Cortex of kidney (tissue), 1 donor: ENCODE measurements at places on chromosomes 6 and 20.

GRCh38 chr6:167119670-167120582 is 3.0 kb upstream of the CCR6 start:
- no peak for DNase-seq

- no peak for DNase-seq
Observed at GRCh38 chr20:19802492-19803158, 44.6 kb downstream of the RIN2 start.

DNA sequence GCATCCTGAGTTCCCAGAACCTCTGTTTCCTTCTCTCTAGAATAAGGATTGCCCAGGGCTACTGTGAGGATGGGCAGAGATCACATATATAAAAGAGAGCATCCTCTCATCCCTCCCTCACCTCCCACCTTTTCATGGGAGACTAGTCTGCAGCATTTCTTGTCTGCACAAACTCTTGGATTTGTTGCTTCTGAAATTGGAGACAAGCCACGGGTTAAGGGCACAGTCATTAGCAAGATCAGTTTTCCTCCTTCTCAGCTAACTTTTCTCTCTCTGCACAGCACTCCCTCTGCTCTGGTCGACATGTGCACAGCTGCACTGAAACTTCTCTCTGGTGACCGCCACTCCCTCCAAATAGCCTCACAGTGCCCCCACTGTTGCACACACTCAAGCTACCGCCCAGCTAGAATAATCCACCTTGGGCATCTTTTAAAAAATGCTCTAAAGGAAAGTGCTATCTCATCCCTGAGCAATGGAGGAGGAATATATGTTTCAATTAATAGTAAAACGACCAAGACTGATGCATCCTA is 50.9 kb upstream of the DUSP22 start:
- no peak for DNase-seq

GRCh38 chr20:39318911-39319310 is 356.8 kb downstream of the DHX35 start:
- no peak for DNase-seq

GRCh38 chr6:37072526-37072925 is 67.1 kb downstream of the FGD2 start:
- no peak for DNase-seq

- DNase-seq, result no peak
Observed at GRCh38 chr20:49448917-49449316, 33.6 kb downstream of the KCNB1 start.

DNA sequence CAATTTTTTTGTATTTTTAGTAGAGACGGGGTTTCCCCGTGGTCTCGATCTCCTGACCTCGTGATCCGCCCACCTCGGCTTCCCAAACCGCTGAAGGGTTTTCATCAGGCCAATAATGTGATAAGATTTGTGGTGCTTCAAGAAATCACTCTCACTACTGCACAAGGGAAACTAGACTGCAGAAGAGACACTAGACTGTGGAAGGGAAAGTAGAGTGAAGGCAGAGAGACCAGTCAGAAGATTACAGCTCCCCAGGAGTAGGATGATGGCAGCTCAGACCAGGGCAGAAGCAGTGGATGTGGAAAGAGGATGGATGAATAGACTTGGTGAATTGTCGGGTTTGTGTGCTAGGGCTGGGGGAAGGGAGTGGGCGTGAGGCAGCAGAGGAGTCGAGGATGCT is 48.0 kb upstream of the GTSF1L start:
- DNase-seq, result no peak

DNA sequence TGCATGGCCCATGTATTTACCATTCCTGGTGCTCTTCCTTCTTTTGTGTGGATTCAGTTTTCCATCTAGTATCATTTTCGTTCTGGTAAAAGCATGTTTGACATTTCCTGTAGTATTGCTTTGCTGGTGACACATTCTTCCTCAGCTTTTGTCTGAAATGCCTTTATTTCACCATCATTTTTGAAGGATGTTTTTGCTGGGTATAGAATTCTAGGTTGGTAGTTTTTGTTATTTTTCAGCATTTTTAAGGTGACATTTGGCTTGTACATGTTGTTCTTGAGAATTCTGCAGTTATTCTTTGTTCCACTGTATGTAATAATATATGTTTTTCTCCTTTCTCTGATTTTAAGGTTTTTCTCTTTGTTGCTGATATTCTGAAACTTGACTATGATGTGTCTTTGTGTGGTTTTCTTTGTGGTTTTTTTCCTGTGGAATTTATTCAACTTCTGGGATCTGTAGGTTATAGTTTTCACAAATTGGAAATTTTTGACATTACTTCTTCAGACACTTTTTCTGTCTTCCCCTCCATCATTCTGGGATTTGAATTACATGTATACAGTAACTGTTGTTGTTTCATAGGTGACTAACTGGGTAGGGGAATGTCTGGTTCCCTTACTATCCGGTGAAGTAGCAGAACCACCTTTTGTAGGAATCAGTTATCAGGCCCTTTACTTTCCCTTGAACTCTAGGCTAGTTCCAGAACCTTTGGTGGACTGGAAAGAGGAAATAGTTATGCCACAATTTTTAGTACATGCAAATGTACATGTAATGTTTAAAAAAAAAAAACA is 30.2 kb downstream of the SNX9 start:
- DNase-seq, result no peak

- no peak for DNase-seq
Observed at GRCh38 chr6:88512951-88513350, 346.8 kb upstream of the CNR1 start.

- no peak for DNase-seq
Observed at GRCh38 chr6:96065213-96065612, 49.4 kb downstream of the FUT9 start.

GRCh38 chr20:25310268-25310920 is 62.5 kb downstream of the PYGB start:
- no peak for DNase-seq

- no peak for DNase-seq
Observed at GRCh38 chr6:141922898-141923297, 209.8 kb upstream of the GJE1 start.

- no peak for DNase-seq
Observed at GRCh38 chr20:8909596-8909995, 159.3 kb upstream of the PLCB4 start.

DNA sequence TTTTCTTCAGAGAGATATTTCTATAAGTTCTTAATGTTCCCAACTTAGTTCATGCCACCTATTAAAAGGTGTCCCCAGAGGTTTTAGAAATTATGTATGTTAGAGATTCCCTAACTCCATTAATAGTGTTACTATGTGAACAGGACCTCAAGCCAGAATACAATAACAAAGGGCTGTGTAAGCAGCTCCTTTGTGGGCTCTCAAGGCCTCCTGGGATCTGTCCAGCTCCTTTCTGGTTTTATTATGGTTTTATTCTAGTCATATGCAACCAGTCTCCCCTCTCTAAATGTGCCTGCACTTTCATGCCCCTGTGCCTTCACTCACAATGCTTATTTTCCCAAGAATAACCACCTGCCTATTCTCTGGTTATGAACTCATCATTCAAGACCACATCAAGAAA is 22.7 kb downstream of the NRSN1 start:
- DNase-seq, result no peak

DNA sequence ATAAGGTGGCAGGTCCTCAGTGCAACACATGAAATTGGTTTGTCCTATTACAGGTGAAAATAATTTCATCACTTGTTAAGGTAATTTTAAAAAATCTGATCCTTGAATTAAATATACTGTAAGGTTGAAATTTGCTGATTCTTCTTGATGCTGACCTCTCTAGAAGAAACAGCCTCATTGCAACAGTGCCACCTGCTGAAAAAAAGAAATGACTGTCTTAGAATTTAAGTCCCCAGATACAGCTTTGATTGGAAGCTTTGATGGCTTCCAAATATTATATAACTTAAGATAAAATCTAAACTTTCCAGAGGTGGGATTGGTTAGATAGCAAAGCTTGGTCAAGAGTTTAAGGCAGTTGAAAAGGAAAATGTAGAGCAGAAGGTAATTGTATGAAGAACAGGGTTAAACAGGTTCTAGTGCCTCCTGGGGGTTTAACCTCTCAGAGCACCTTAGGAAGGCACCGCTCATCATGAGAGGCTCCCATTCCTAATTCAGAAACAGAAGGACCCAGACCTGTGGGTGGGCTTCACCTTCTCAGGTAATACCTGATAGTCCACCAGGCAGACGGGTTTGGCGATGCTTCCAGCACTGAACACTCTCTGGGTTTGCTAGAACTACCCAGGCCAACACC is 401.0 kb downstream of the PAX1 start:
- DNase-seq, result no peak

DNA sequence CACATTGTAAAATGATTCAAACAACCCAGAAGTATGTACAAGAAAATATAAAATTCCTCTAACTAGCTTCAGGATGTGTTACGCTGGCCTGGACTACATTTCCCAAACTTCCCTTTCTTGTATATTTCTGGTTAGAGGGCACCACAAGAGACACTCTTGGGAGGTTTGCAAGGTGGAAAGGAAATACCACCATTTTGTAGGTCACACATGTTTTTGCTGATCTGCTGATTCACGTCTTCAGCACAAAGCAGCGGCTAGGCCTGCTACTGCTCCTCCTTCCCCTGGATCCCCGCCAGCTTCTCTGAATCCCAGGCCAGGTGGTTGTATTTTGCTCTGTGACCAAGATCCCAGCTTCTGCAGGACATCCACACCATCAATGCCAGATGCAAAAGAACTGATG is 104.2 kb downstream of the AGPAT4 start:
- DNase-seq, result no peak

- no peak for DNase-seq
Observed at GRCh38 chr6:109292420-109292819, 89.8 kb downstream of the CD164 start.

DNA sequence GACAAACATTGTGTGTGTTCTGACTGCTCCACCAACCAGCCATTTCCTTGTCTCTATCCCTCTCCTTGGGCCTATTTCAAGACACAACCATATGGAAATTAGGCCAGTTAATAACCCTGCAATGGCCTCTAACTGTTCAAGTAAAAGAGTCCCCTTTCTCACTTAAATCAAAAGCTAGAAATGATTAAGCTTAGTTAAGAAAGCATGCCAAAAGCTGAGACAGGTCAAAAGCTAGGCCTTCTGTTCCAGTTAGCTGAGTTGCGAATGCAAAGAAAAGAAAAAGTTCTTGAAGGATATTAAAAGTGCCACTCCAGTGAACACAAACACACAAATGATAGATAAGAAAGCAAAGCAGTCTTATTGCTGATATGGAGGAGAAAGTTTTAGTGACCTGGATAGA is 22.5 kb downstream of the SERINC1 start:
- DNase-seq, result no peak

DNA sequence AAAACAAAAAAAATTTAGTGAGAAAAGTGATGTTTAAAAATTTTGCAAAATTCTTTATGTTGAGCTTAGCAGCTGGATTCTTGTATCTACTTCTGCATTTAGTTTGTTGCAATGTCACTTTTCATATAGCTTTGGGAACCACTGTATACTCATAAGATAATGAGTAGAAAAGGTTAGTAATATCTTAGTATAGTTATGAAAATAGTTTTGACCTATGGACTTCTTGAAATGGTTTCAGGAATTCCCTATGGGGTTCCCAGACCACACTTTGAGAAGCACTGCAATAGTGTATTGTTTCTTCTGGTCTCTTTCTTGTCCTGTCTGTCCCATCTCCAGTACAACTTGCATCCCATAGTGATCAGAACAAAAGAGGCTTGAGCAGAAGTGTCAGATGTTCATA is 29.4 kb downstream of the PPP1R16B start:
- no peak for DNase-seq

- no peak for DNase-seq
Observed at GRCh38 chr6:73722318-73723060, 26.5 kb downstream of the CD109 start.

DNA sequence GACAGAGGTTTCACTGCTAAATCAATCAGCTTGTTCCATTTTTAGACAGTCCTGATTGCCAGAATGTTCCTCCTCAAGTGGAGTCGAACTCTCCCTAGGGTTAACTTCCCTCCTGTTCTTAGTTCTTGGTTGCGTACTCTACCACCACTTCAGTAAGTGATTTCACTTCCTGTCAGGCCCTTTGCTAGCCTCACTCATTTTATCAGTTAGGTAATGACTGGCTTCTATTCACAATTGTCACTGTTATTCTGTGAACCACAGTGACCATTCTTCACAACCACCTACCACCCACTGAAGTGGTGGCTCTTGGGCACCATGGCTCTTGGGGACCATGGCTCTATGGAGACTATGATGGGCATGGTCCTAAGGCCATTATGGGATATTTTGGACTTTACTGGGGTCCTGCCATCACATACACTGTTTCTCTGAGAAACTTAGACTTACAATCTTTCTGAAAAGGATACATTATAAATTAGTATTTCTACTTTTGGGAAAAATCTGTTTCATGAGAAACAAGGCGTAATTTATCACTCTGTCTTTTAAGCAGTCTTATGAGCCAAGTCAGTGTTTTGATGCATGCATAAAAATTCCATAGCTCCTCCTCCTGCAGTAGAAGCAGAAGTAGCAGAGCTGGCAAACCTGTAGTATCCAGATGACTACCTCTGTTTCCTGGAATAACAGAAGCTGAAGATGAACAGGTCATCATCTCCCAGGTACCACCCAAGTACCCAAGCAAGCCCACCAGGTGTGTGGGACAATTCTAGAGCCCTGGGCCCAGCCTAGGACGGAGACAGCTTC is 66.3 kb downstream of the ATXN1 start:
- DNase-seq, result no peak

DNA sequence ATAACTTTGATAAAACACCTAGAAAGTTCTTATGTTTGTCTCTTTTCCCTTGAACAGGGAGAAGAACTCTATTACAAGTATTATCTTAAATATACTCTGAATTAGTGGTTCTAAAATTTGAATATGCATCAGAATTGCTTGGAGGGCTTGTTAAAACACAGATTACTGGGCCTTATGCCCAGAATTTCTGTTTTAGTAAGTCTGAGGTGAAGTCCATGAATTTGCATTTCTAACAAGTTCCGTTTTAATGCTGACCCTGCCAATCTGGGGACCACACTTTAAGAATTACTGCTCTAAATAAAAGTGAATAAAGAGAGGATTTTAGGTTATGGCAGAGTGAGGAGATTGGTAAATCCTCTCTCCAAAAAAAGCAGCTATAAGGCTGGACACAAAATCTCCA is 168.1 kb upstream of the FLRT3 start:
- no peak for DNase-seq

GRCh38 chr6:35402136-35402855 is 49.8 kb upstream of the FANCE start:
- DNase-seq, result no peak

DNA sequence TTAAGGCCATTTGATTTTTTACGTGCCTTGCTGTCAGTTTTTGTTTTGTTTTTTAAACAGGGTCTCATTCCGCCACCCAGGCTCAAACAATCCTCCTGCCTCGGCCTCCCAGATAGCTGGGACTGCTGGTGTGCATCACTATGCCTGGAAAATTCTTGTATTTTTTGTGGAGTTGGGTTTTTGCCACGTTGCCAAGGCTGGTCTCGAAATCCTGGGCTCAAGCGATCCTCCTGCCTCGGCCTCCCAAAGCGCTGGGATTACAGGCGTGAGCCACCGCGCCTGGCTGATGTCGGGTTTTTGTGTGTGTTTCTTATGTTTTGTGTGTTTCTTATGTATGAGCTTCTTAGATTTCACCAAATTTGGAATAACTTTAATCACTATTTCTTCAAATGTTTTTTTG is 104.8 kb downstream of the TAF4 start:
- DNase-seq, result no peak
